GM12865 (cell line): ENCODE measurements at places on chromosomes 5 and 9.

- peak; percentile 55 for DNase-seq
Observed at GRCh38 chr9:127927201-127927987, 3.2 kb downstream of the PIP5KL1 start.

- DNase-seq = no peak
Observed at GRCh38 chr5:136526021-136526420, 160.7 kb upstream of the TRPC7 start.

- no peak for DNase-seq
Observed at GRCh38 chr5:159727167-159727566, 189.1 kb upstream of the ADRA1B start.

- DNase-seq = no peak
Observed at GRCh38 chr9:97940741-97941140, 2.8 kb upstream of the HEMGN start.

DNA sequence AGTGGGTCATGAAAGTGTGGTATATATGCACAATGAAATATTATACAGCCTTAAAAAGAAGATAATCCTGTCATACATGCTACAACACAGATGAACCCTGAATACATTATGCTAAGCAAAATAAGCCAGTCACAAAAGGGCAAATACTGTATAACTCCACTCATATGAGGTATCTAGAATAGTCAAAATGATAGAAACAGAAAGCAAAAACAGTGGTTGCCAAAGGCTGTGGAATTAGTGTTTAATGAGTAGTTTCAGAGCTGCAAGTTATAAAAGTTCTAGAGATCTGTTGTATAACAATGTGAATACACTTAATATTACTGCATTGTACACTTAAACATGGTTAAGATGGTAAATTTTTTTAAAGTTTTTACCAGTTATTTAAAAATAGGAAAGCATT, 135.0 kb downstream of the OXCT1 start:
- DNase-seq = no peak

- no peak for DNase-seq
Observed at GRCh38 chr5:36443941-36444340, 142.2 kb upstream of the RANBP3L start.

DNA sequence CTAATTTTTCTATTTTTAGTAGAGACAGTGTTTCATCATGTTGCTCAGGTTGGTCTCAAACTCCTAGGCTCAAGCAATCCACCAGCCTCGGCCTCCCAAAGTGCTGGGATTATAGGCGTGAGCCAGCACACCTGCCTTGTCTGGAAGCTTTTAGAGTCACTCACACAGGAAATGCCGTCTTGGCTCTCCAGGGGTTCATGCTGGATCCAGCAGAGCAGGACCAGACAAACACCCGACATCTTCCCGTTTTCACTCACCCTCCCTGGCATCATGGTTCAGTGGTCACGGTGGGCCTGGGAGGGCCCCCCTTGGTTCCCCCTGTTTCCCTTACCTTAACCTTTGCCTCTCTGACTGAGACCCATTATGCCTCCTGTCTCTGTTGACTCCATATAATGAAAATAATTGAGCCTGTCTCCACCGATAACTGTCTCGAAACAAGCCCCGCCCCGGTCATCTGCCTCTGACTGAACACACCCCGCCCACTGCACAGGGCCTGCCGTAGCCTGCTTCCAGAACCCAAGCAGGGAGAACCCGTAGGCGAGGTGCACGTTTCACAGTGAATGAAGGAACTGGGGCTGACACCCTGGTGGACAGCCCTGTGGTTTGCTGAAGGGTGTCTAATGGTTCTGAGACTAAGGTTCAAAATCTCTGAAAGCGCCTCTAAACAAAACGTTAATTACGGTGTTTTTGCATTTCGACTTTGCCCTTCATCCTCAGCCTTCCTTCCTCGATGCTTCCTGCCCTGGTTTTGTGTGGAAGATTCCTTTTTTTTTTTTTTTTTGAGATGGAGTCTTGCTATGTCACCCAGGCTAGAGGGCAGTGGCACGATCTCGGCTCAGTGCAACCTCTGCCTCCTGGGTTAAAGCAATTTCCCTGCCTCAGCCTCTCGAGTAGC, 39.7 kb upstream of the SPRY4 start:
- peak; percentile 35 for DNase-seq
